ENCODE measurements at places on chromosomes 5 and 9.
A peak's percentile ranks its signal among the peaks of the same experiment; 100 is the strongest.

DNA sequence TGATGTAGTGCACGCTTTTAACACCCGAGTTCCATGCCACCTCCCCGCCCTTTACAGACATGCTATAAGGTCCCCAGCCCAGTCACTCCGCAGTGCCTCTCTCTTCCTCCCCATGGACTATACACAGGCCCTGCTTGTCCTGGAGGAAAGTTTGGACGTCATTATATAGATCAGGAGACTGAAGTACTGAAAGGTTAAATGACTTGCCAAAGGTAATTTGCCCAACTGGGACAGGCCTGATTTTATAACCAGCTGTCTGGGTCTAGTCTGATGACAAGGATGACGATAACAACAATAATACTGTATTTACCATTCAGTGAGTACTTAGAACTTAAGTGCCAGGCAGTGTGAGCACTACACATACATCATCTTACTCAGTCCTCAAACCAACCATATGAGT, 33.1 kb downstream of the LVRN start:
- no peak for DNase-seq

DNA sequence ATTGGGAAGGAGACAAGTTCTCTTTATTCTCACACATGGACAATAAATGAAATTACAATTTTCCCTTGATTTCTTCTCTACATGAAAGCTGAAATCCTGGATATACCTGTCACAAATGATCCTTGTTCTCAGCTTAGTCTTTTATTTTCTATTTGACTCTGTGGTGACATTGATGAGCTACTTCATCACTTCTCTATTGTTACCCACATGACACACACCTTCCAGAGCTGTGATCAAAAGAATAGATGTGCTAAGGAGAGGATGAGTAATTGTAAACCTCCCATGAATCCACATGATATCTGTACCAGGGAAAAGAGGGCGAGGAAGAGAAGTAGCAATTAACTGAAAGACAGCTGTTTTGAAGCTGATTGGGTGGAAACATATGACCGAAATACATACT, 102.0 kb downstream of the CAVIN4 start:
- no peak for DNase-seq

- DNase-seq = no peak
These were observed 106.9 kb upstream of the ST8SIA4 start for GRCh38 chr5:101009758-101010519.

- no peak for DNase-seq
These were observed 155.1 kb upstream of the RAI14 start for GRCh38 chr5:34501016-34501415.

- no peak for DNase-seq
These were observed 20.3 kb upstream of the MATR3 start for GRCh38 chr5:139273322-139273571.

GRCh38 chr5:113612060-113612496, 98.6 kb downstream of the YTHDC2 start:
- peak; percentile 35 for DNase-seq

DNA sequence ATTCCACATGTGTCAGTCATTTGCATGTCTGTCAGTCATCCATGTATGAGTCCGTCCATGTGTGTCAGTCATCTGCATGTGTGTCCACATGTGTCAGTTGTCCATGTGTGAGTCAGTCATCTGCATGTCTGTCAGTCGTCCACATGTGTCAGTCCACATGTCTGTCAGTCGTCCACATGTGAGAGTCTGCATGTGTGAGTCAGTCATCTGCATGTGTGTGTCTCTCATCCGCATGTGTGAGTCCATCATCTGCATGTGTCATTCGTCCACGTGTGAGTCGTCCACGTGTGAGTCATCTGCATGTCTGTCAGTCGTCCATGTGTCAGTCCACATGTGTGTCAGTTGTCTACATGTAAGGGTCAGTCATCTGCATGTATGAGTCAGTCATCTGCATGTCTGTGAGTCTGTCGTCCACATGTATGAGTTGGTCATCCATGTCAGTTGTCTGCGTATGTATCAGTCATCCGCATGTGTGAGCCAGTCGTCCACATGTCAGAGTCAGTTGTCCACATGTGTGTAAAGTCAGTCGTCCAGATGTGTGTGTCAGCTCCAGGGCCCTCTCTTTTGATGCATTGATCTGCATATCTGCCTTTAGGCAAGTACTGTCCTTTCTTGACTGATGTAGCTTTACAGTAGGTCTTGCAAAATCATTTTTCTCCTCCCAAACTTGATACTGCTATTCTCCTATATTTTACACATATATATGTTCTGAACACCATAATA, 72.5 kb upstream of the CACNA1B start:
- no peak for DNase-seq

- no peak for DNase-seq
These were observed 166.3 kb downstream of the MPDZ start for GRCh38 chr9:13113216-13113615.
